ENCODE measurements at places on chromosomes 11 and 22.

DNA sequence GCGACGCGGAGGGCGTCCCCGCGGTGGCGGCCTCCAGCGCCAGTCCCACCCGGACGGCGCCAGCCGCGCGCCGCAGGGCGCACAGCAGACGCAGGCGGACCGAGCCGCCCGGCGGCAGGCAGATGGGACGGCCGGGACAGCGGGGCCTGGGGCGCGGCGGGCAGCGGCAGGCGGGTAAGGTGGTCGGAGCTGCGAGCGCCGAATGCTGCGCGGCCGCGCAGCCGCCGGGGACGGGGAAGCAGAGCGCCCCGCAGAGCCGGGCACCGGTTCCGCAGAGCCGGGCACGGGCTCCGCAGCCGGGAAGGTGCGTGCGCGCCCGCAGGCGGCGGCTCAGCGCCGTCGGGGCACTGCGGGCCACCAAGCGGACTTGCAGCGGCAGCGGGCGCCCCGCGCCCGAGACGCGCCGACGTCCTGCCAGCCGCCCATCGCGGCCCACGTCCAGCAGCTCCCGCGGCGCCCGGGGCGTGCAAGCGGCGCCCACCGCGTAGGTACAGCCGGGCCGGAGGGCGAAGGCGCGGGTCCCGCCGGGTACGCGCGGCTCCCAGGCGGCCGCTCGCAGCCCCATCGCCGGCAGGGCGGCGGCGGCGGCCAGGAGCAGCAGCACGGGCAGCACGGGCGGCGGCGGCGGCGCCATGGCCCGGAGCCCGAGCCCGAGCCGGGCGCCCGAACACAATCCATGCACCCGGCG is 739 bp downstream of the CELSR1 start:
- DNase-seq, result no peak

DNA sequence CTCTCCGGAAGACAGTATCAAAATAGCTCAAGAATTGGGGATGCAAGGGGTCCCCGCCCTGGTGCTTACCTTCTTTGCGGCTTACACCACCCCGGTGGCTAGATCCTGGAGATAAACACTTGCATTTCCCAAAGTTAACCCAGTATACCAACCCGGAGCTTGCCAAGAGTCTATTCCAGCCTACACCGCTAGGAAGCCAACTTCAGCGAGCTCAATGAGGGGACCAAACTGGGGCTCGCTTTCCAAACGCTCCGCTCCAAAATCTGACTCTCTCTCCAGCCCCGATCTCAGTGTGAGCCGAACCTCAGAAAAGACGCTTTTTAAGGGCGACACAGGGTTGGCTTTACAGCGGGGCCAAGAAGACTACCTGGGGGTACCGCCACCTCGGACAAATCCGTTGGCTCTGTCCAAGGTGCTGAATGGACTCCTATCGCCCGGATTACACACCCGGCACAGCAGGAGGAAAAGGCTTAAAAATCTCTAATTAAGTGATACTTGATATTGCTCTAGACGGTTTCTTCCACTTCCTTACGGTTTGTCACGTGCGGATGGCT is 20.1 kb upstream of the BDNF start:
- peak; percentile 14 for DNase-seq

GRCh38 chr11:31474083-31474482 is 35.3 kb downstream of the IMMP1L start:
- DNase-seq, result no peak

DNA sequence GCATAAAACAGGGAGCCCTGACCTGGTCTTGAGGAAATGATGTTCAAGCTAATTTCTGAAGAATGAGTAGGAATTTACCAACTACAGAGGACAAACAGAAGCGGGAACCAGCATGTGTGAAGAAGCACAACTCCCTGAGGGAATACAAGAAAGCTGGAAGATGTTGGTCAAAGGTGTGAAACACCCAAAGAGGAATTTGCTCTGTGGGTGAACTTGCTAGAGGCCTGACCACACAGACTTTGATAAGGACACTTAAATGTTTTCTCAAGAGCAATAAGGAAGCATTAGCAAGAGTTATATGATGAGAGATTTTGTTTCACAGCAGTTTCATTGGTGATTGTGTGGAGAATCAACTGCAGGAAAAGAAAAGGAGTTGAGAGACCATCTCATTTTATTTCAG is 17.6 kb downstream of the SLC5A12 start:
- no peak for DNase-seq

- no peak for DNase-seq
Observed at GRCh38 chr22:47301820-47302475, 539.5 kb downstream of the TBC1D22A start.

GRCh38 chr11:40306938-40307548 is 1152.4 kb downstream of the LRRC4C start:
- DNase-seq, result no peak

GRCh38 chr22:24975125-24975640 is 22.7 kb downstream of the KIAA1671 start:
- DNase-seq, result no peak

DNA sequence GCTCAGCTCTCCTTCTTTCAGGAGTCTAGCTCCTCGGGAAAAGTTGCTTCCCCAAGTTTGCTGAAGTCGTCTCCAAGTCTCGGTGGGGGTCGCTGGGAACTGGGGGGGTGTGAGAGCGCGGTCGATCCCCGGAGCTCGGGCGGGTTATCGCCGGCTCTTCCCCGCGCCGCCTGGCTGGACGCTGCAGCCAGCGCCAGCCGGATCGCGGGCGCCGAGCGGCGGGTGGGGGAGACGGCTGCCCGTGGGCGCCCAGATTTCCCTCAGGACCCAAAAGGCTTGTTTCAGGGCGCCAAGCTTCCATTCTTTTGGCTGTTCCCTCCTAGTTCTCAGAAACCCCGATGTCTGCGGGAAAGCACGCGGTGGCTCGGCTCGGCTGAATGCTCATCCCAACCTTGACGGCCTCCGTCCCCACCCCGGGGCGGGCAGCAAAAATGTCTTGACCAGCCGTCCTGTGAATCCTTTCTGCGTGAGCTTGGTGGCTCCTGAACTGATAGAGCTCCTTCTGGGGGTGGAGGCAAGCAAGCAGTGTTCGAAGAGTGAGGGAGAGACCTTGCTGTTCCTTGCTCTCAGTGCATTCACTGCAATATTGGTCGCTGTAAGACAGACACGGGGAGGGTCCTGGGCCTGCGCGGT is 1.7 kb downstream of the ZBTB16 start:
- DNase-seq, result no peak

- DNase-seq, result no peak
Observed at GRCh38 chr22:17272511-17272991, 53.3 kb upstream of the ADA2 start.

- no peak for DNase-seq
Observed at GRCh38 chr11:29389793-29390192, 627.0 kb downstream of the KCNA4 start.

GRCh38 chr11:67592880-67593564 is 9.4 kb downstream of the GSTP1 start:
- no peak for DNase-seq

- no peak for DNase-seq
Observed at GRCh38 chr22:25390297-25391240, 171.1 kb downstream of the CRYBB2 start.

DNA sequence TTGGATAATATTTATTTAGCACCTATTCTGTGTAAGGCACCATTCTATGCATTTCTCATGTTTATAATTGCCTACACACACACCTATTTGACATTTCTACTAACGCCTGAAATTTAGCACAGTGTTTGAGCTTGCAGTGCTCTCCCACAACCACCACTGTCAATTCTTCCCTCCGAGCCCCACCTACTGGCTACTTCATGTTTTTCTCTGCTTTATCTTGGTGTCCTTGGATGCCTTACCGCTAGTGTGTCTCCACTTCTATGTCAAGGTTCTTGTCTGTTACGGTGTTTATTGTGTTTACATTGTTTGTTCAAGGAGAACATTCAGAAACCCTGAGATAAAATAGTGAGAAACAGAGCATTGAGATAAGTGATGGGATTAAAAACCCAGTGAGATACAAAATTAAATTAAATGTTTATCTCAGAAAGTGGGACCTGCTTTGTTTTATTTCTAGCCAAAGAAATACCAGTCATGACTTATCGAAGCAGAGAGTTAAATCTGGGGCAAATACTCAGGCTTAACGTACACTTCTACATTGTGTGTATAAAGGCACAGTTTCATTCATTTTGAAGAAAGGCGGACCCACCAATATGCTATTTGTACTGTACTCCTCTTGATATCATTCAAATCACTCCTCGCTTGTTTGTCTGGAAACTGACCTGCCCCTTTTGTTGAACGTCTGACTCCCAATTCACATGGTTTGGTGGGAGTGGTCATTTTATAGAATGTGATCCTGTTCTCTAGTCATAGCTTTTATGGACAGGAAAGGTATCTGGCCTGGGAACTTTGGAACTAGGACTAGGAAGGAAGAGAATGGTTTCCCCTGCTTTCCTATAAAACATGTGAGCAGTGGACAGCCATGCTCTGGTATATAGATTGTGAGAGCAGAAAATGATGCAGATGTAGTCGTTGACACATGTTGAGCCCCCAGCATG is 39.2 kb upstream of the SLC36A4 start:
- no peak for DNase-seq

GRCh38 chr11:67114275-67114896 is 4.7 kb upstream of the KDM2A start:
- DNase-seq, result no peak

GRCh38 chr22:48579043-48579927 is 1248.4 kb downstream of the BRD1 start:
- no peak for DNase-seq

- DNase-seq, result peak; percentile 2
Observed at GRCh38 chr22:48340727-48341709, 1486.7 kb downstream of the BRD1 start.

GRCh38 chr11:120173807-120174206 is 35.9 kb upstream of the TRIM29 start:
- no peak for DNase-seq
